HFFc6 (cell line): ENCODE measurements at places on chromosomes 6 and 20. TPM values are rescaled to one million over a fixed set of nuclear protein-coding genes. Genes with fewer than 3 reads are reported as not detected.

DNA sequence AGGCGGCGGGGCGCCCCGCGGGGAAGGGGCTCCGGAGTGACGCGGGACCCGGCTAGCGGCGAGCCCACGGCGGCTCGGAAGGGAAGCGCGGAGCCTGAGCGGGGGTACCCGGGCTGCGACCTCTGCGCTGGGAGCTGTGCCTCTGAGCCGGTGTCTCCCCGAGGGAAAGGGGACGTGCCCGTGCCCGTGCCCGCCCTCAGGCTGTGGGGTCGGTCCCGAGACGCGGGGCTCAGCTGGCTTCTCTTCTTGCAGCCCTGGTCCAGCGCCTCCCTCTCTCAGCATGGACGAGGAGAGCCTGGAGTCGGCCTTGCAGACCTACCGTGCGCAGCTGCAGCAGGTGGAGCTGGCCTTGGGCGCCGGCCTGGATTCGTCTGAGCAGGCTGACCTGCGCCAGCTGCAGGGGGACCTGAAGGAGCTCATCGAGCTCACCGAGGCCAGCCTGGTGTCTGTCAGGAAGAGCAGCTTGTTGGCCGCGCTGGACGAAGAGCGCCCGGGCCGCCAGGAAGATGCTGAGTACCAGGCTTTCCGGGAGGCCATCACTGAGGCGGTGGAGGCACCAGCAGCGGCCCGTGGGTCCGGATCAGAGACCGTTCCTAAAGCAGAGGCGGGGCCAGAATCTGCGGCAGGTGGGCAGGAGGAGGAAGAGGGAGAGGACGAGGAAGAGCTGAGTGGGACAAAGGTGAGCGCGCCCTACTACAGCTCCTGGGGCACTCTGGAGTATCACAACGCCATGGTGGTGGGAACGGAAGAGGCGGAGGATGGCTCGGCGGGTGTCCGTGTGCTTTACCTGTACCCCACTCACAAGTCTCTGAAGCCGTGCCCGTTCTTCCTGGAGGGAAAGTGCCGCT lies 686 bp downstream of the ZGPAT start:
- no peak for DNase-seq

DNA sequence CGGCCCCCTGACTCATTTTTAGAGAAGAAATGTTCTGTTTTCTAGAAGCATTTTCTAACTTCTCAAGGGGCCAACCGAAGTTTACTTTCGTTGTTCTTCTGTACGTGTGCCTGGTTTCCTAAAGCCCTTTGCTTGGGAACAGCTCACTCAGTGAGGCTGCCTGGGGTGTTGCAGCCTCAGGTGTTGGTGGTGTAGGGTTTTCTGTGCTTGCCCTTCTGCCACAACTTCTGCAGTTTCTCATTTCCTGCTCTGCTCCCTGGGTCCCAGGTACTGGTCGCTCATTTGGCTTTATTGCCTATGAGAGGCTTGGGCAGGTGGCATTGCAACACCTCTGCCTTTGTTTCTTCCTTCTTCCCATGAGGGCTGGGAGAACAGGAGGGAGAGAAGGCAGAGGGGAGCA lies 278.3 kb downstream of the SOX4 start:
- no peak for DNase-seq

DNA sequence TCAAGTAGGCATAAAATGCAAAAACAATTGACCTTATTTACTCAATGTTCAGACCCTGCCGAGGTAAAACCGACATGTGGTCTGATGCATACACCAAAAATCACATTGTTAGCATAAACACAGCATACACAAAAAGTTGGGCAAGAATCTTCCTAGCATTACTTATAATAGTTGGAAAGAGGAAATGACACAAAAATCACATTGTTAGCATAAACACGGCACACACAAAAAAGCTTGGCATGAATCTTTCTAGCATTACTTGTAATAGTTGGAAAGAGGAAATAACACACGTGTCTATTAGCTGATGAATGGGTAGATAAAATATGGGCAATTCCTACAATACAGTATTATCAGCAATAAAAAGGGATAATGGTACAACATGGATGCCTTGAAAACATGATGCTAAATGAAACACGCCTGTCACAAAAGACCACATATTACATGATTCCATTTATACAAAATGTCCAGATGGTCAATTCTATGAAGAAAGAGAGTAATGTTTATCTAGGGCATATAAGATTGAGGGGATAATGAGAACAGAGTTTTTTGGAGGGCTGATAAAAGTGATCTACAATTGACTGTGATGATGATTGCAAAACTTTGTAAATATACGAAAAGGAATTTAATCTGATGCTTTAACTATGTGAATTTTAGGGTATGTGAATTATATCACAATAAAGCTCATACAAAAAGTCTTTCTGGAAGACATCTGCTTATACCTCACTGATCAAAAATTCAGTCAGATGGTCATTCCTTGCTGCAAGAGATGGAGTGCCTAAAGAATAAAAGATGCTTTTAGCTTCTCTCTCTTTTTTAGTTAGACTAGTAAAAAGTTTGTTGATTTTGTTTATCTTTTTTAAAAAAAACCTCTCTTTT lies 1019.5 kb upstream of the CITED2 start:
- peak; percentile 69 for DNase-seq

GRCh38 chr20:24708411-24709295 lies 239.2 kb downstream of the SYNDIG1 start:
- DNase-seq: no peak

- DNase-seq: no peak
These were observed 26.1 kb downstream of the ZBTB2 start for GRCh38 chr6:151365233-151365632.

GRCh38 chr6:44733868-44734267 lies 346.4 kb downstream of the CDC5L start:
- DNase-seq: no peak

DNA sequence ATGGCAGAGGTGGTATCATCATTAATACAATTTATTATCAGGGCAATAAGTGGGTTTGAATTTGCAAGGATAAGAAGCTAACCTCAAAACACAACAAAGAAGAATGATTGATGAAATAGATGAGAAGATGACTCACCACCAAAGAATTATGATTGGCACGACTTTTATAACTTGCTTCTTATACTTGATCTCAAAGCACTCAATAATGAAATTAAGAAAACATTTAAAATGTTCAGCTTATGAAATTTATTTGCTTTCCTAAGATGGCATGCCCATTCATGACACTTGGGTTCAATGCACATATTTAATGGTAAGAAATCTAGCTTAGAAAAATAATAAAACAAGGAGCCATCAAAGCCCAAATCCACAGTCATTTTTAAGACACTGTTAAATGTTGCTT lies 477.5 kb downstream of the GJA1 start:
- no peak for DNase-seq

DNA sequence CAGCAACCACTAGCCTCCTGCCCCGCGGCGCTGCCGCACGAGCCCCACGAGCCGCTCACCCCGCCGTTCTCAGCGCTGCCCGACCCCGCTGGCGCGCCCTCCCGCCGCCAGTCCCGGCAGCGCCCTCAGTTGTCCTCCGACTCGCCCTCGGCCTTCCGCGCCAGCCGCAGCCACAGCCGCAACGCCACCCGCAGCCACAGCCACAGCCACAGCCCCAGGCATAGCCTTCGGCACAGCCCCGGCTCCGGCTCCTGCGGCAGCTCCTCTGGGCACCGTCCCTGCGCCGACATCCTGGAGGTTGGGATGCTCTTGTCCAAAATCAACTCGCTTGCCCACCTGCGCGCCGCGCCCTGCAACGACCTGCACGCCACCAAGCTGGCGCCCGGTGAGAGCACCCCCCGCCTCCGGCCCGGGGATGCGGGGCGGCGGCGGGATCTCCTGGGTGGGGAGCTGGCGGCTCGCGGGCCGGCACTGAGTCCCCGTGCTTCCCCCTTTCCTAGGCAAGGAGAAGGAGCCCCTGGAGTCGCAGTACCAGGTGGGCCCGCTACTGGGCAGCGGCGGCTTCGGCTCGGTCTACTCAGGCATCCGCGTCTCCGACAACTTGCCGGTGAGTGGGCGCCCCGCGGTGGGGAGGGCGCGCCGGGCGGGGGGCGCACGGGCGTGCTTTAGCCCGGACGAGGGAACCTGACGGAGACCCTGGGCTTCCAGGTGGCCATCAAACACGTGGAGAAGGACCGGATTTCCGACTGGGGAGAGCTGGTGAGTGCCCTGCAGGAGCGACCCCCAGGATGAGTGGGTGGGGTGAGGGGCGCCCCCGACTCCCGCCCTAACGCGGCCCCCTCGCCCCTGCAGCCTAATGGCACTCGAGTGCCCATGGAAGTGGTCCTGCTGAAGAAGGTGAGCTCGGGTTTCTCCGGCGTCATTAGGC lies 585 bp downstream of the PIM1 start:
- peak; percentile 25 for DNase-seq

DNA sequence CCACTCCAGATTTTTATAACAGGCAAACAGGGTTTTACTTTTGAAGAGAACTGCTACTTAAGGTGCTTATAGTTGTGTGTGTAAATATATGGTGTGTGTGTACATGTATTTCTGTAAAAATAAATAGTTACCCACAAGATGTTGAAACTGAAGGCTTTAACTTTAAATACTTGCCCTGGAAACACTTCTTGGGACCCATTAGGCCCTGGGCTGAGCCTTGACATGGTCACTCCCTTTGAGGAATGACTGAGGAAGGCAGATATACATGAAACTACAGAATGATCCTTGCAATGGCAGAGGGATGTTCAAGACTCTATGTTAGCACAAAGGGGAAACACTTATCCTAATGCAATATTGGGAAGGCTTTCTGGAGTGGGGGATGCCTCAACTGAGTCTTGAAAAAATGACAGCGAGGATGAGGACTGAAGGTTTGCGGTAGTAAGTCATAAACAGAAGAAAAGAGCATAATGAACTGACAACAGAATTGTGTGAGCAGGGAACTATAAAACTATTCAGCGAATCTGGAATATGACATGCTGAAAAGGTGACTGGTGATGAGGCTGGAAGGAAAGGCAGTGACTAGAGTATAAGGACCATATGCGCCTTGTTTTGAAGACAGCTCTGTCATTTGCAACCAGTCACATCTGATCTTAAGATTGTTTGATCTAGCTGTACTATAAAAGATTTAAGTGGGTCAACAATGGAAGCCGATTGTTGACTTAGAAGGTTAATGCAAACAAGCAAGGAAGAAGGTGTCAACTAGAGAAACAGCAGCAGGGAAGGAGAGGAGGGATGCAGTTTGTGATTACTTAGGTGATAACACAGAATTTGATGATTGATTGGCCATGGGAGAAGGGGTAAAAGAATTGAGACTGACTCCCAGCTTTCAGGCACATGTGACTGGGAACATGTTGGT lies 64.4 kb upstream of the COL21A1 start:
- no peak for DNase-seq

DNA sequence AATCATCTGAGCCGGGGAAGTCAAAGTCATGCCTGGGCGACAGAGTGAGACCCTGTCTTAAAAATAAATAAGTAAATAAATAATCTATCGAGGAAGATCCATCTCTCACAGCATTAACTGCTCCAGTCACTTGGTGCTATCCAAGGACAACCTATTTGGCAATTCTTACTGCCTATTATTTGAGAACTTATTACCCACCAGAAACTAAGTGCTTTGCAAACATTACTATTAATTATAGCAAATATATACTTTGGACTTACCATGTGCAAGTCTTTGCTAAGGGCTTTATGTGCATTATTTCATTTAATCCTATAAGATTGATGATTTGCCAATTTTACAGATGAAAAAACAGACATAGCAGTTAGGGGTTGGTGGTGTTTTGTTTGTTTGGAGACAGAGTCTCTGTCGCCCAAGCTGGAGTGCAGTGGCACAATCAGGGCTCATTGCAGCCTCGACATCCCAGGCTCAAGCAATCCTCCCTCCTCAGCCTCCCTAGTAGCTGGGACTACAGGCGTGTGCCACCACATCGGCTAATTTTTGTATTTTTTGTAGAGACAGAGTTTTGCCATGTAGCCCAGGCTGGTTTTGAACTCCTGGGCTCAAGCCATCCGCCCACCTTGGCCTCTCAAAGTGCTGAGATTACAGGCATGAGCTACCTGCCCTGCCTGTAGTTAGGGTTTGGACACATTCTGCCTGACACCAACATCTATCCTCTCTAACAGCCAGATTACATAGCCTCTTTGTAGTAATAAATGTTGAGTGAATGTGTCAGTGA lies 933 bp upstream of the APOM start:
- no peak for DNase-seq

GRCh38 chr6:15689586-15690482 lies 27.0 kb upstream of the DTNBP1 start:
- DNase-seq: no peak

DNA sequence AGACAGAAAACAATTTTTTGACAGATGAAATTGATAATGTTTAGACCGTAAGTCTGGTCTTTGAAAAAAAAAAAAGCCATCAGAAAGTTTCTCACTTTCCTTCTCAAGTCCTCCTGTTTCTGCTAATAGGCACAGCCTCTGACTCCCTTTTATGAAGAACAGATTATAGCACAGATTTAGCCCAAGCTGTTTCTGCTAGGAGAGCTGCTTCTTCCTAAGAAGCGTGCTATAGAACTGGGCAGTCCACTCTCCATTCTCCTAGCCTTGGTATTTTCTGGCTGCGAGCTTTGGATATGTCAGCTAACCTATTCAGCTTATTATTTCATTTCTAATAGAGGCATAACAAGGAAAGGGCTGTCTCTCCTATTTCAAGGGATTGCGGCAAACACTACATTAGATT lies 112.5 kb downstream of the SGK1 start:
- no peak for DNase-seq

GRCh38 chr6:32885698-32886286 lies 31.8 kb downstream of the PSMB9 start:
- DNase-seq: peak; percentile 61

- no peak for DNase-seq
These were observed 317.3 kb upstream of the CDH4 start for GRCh38 chr20:60934724-60935123.

DNA sequence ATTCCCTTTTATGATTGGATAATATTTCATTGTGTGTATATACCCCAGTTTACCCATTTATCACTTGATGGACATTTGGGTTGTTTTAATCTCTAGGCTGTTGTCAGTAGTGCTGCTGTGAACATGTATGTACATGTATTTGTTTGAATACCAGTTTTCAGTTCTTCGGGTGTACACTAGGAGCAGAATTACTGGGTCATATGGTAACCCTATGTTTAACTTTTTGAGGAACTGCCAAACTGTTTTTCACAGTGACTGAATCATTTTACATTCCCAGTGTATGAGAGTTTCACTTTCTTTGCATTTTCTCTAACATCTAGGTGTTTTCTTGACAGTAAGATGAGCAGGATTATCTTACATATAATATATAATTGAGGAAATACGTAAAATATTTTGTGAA lies 44.7 kb upstream of the ADIG start:
- peak; percentile 78 for DNase-seq

DNA sequence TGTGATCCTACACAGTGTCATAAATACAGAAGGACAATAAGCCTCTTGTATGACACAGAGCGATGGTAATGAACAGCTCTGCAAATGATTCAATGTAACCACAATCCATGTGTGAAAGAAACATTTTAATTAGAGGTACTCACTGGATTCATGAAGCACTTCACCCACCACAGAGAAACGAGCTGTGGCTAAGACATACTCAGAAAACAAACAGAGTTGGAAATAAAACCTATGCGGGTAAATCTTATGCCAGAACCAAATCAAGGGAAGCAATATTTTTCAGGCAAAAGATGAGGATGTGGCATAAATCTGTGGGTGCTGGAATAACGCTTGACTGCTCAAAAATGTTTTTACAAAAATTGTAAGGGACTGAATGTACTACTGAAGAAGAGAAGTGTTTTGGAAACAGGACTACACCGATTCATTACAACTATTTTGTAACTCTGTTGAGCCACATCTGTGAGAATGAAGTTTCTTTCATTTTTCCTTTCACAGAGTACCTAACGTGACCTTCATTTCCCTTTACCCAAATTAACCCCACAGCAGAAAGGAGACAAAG lies 112.1 kb downstream of the WDR27 start:
- DNase-seq: peak; percentile 18

Gene LY6G6D
- not detected in 3 replicates for total RNA-seq

Gene RHAG
- not detected in 3 replicates for total RNA-seq

Gene LGSN
- total RNA-seq: not detected in 2 replicates

Gene GATA5
- not detected in 3 replicates for total RNA-seq

Gene HLA-DMA
- total RNA-seq: 2.1 to 2.5 TPM (median 2.1 TPM) in 3 replicates
